Prostate gland (tissue), 2 donors: ENCODE measurements at places on chromosomes 5 and 9.

DNA sequence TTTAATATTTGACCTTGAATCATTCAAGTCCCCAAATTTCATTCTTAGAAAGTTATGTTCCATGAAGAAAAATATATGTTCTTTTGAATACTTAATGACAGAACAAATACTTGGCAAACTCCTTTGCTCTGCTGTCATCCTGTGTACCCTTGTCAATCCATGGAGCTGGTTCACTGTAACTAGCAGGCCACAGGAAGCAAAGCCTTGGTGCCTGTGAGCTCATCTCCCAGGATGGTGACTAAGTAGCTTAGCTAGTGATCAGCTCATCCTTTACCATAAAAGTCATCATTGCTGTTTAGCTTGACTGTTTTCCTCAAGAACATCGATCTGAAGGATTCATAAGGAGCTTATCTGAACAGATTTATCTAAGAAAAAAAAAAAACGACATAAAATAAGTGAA lies 65.4 kb downstream of the WDR41 start:
- DNase-seq: no peak

- DNase-seq: no peak
These were observed 20.0 kb upstream of the ANKRD55 start for GRCh38 chr5:56253126-56253525.

GRCh38 chr5:14588758-14589543 lies 7.4 kb downstream of the OTULINL start:
- peak; percentile 67 for DNase-seq

DNA sequence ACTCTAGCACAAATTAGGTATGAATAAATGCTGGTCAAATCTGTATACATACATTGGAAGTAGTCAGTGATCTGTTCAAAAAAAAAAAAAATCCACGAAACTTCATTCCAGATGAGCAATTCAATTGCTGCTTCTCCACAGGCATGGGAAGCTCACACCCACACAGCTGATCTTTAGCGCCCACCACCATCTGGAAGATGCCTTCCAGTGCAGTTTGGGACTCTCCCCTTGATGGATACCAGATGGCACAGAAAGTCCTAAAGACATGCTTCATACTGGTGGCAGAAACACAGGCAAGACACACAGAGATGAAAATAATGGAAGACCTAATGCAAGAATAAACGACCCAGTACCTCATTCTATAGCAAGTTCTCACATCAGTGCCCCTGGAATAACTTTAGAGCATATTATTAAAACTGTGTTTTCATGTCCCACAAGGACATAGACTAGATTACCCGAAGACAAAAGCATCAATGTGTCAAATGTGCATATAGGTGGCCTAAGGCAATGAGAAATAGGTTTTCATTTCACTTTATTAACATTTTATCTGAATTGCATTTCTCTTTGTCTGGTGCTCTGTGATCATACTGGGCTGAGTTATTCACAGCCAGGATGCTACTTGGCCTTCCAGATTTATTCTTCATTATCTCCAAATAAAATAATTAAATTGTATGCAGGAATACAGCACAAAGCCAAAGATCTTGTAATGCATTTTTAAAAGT lies 135.4 kb upstream of the TAS2R1 start:
- no peak for DNase-seq

- no peak for DNase-seq
These were observed 453 bp downstream of the PTRH1 start for GRCh38 chr9:127714951-127715469.

DNA sequence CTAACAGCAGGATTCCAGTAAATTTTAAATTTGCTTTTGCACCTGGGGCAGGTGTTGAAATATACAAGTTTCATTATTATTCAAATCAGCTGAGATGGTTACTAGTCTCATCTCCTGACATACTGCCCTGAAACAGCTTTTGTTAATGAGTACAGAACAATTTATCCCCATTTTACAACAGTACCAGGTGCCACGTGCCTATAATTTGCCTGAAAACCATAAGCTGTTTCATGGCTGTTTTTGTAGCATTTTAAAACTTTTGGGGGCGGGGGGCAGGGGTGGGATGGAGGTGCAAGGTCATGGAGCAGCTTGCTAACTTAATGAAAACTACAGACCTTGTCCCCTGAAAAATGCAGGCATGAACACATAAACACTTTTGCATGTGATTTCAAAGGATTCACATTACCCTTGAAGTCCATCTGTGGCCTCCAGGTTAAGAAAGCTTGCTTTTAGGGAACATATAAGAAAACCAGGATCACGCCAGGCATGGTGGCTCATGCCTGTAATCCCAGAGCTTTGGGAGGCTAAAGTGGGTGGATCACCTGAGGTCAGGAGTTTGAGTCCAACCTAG lies 42.1 kb downstream of the TIMD4 start:
- no peak for DNase-seq

- peak; percentile 2 for DNase-seq
These were observed 225.7 kb downstream of the CACNA1B start for GRCh38 chr9:138103111-138103848.

DNA sequence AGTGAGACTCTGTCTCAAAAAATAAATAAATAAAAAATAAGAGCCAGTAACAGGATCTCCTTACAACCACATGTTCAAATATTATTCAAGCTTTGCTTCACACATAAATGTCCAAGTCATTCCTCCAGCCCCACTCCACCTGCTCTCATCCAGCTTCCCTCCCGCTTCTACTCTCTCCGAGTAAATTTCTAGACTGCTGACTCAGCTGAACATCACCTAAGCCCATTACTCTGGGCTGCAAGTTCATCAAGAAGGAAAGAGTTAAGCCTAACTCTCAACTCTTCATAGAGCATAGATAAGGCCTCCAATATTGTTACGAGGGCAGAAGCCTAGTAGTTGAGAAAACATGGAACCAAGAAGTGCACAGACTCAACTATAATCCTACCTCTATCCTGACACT lies 300.2 kb downstream of the FBXL17 start:
- DNase-seq: no peak

GRCh38 chr9:99130069-99130468 lies 25.2 kb downstream of the TGFBR1 start:
- no peak for DNase-seq

- DNase-seq: no peak
These were observed 17.3 kb downstream of the KLHL3 start for GRCh38 chr5:137718611-137719010.

DNA sequence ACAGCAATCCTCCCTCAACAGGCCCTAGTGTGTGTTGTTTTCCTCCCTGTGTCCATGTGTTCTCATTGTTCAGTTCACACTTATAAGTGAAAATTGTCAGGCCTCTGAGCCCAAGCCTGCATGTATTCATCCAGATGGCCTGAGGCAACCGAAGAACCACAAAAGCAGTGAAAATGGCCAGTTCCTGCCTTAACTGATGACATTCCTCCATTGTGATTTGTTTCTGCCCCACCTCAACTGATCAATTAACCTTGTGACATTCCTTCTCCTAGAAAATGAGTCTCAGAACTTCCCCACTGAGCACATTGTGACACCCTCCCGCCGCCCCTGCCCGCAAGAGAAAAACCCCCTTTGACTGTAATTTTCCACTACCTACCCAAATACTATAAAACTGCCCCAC lies 17.4 kb upstream of the TRPC7 start:
- no peak for DNase-seq

GRCh38 chr5:138724470-138725146 lies 28.6 kb upstream of the CTNNA1 start:
- DNase-seq: peak; percentile 19

- DNase-seq: no peak
These were observed 91.2 kb downstream of the ZNF474 start for GRCh38 chr5:122220511-122220910.

GRCh38 chr9:76374783-76375559 lies 19.3 kb downstream of the RFK start:
- no peak for DNase-seq

DNA sequence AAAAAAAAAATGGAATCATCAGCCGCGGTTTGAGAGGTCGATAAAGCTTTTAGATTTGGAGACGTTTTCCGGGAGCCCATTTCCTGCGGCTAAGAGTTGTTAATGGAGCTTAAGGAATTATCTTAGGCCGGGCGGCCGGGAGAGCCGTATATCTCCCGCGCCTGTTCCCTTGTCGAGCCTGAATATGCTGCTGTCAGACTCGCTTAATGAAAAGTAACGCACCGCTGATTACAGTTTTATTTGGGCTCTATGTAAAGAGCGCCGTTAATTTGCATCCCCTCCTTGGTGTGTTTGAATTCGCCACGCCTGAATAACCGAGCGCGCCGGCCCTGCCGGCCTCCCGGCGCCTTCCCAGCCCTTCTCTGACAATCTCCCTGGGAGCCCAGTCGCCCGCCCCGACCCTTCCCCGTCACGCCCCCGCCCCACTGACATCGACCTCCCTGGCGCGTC lies 7.9 kb downstream of the IRX4 start:
- no peak for DNase-seq

DNA sequence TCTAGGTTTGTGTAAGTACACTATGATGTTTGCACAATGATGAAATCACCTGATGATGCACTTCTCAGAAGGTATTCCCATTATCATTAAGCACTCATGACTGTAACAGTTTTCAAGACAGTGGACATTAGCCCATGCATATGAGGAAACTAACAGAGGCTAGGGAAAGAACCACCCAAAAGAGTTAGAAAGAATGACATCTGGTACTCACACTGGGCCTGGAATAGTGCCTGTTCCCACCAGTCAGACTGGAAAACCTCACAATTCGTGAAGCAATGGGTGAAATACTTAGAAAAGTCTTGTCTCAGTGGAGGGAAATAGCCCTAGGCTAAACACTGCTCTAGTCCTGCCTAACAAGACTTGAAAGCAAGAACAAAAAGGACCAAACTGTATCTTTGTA lies 117.4 kb upstream of the GDNF start:
- DNase-seq: no peak

- DNase-seq: no peak
These were observed 3.7 kb downstream of the MCTP1 start for GRCh38 chr5:95281226-95281625.

GRCh38 chr5:176185133-176185733 lies 53.0 kb upstream of the SIMC1 start:
- no peak for DNase-seq

DNA sequence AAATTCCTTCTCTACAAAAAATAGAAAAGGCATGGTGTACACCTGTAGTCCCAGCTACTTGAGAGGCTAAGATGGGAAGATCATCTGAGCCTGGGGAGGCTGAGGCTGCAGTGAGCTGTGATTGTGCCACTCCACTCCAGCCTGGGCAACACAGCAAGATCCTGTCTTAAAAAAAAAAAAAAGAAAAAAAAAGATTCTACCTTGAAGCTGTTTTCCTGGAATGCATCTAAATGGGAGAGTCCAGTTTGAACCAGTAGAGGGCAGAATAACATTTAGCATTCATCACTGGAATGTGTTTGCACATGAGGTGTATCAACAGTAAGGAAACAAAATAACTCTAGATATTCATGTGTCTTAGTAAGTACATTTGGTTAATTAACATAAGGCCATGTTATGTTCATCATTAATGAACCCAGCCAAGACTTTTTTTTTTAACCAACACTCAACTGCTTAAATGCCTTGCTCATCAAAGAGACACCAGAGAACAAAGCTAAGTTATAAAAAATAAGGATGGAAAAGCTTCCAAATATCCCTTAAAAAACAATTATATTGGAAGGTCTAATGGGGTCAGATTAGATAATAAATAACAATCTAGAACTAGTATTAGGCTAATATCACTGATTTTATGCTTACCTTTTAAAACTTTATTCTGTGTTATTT lies 16.1 kb downstream of the IFNE start:
- DNase-seq: peak; percentile 18
